ENCODE measurements at places on chromosomes 3 and 15.

- no peak for DNase-seq
Measured at GRCh38 chr3:175456466-175456865, 597.3 kb downstream of the NAALADL2 start.

DNA sequence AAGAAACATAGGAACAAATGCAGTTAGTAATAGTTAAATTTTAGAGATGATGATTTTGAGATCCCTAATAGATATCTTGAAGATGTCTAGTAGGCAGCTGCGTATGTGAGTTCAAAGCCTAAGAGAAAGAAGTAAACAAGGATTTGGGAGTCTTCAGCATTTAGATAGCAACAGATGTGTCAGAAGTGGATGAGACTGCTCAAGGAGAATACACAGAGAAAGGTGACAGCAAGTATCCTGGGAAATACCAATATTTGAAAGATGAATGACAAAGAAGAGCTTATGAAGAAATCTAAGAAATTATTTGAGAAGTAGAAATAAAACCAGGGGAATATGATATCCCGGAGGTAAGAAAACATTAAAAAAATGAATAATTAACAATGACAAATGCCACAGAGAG lies 130.9 kb downstream of the PCCB start:
- no peak for DNase-seq

DNA sequence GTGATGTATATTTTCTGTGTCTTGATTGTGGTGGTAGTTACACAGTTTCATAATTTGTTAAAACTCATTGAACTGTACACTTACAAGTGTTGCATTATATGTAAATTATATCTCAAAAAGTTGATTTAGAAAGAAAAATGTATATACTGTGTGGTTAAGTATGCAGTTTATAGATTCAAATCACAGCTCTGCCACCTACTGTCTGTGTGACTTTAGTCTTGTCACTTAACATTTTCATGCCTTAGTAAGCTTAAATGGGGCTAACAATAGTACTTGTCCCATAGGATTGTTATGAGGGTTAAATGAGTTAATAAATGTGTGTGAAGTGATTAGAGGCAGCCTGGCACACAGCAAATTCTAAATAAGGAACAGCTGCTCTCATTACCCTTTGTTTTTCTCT lies 120.9 kb upstream of the P2RY1 start:
- no peak for DNase-seq

- no peak for DNase-seq
Measured at GRCh38 chr15:51260202-51260601, 78.2 kb downstream of the CYP19A1 start.

- DNase-seq, result no peak
Measured at GRCh38 chr15:33737687-33738601, 230.4 kb upstream of the CHRM5 start.

DNA sequence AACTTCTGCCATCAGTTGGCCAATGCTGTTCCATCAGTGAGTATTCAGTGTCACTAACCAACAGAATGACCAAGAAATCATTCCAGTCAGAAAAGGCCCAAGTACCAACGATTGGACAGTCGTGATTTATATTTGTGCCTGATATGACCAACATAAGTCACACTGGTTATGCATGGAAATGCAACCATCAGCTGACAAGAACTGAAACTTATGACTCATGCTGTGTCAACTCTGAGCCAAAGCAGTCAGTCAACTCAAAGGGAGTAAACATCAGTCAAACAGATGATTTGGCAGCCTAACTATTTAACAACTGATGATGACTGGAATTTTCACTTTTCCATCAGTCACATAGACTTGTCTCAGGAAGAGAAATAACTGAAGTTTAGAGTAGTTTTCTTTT lies 142.4 kb downstream of the ANXA2 start:
- no peak for DNase-seq

Data from activated naive CD4-positive, alpha-beta T cell (primary cell).